Stomach (tissue), 19 donors: ENCODE measurements at places on chromosomes 1 and 21.
A peak's percentile ranks its signal among the peaks of the same experiment; 100 is the strongest.

DNA sequence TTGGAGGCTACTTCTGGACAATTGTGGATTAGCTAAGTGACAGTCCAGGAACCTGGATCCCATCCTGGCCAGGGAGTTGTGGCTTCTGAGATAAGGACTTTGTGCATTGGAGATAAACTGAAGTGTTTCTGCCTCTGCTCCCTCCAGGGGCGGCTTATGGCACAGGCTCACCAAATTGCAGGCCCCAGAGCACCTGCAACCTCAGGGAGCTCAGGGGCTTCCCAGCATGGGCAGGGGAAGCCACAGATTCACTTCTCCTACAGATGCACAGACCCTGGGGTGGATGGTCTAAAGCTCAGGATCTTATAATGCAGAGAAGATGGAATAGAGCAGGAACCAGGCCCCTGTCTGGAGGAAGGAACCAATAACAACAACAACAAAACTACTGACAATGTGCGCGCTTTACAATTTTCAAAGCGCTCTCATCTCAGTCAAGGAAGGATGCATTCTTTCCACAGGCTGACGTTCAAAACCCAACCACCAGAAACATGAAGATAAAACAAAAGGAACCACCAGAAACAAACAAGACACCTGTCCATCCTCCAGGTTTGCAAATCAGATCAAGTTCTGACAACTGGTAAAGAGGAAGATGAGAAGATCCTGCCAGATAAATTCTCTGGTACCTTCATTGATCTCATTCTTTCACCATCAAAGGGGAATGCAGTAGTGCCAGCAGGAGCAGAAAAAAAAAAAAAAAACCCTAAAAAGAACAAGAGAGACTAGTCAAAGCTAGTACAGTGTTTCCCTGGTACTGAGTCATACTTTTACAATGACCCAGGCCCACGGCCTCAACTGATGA, 121.0 kb upstream of the IRF2BP2 start:
- DNase-seq: no peak

- DNase-seq: peak; percentile 91
These were observed 19.5 kb downstream of the TEX35 start for GRCh38 chr1:178532392-178532791.

- DNase-seq: peak; percentile 78
These were observed 436 bp upstream of the TTLL7 start for GRCh38 chr1:83999316-83999819.

- DNase-seq: no peak
These were observed 4.7 kb upstream of the C21orf91 start for GRCh38 chr21:17823846-17824245.

GRCh38 chr1:156750191-156750672, 1.2 kb downstream of the HDGF start:
- peak; percentile 34 for DNase-seq

GRCh38 chr1:236027104-236027503, 37.8 kb downstream of the NID1 start:
- DNase-seq: no peak

- DNase-seq: no peak
These were observed 27.5 kb downstream of the HLX start for GRCh38 chr1:220906561-220907334.

- peak; percentile 68 for DNase-seq
These were observed 1.1 kb downstream of the FALEC start for GRCh38 chr1:150516616-150517015.

DNA sequence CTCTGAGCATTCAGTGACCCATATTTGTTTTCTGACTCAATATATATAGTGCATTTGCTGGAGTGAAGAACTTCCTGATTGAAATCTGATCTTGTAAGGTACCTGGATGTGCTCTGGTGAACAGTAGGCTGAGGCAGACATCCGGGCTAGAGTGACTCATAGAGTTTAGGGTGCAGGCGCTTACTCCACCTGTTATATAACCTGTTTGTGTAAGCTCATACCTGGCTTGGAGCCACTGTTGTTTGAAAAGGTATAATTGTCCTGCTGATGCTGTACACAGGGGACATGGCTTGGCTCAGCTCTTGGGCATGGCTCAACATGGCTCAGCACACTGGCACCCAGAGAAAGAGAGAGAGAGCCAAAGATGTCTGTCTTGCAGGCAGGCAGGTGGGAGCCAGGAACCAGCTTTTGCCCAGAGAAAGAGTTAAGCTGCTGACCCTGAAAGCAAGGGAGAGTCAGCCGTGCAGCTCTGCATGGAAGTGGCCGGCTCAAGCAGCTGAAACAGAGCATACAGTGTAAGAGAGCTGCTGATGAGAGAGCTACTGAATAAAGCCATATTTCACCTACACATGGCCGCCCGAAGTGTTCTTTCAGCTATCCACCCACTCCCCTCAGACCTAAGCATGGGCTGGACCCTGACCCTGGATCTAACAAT, 43.2 kb downstream of the GJA5 start:
- DNase-seq: peak; percentile 52

DNA sequence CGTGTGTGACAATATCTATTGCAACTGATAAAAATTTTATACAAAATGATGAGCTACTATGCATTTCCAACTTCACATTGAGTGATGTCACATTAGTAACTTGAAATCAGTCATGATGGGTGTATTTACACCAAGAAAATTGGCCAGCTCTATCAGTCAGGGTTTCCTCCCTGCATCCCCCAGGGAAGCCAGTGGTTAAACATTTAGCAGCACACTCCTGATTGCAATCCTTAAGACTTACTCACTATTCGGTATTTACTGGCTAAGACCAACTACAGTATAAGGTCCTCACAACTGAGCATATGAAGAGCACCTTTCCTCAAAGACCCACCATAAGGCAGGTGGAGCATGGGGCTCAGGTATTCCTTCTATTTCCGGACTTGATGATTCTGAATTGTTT, 41.3 kb upstream of the PTGFRN start:
- DNase-seq: no peak
